Esophagus squamous epithelium (tissue), 5 donors: ENCODE measurements at places on chromosomes 1 and 21.

GRCh38 chr1:147741065-147741464 is 19.3 kb downstream of the GJA5 start:
- DNase-seq: no peak

- DNase-seq: no peak
Measured at GRCh38 chr1:218207194-218207593, 77.9 kb upstream of the RRP15 start.

DNA sequence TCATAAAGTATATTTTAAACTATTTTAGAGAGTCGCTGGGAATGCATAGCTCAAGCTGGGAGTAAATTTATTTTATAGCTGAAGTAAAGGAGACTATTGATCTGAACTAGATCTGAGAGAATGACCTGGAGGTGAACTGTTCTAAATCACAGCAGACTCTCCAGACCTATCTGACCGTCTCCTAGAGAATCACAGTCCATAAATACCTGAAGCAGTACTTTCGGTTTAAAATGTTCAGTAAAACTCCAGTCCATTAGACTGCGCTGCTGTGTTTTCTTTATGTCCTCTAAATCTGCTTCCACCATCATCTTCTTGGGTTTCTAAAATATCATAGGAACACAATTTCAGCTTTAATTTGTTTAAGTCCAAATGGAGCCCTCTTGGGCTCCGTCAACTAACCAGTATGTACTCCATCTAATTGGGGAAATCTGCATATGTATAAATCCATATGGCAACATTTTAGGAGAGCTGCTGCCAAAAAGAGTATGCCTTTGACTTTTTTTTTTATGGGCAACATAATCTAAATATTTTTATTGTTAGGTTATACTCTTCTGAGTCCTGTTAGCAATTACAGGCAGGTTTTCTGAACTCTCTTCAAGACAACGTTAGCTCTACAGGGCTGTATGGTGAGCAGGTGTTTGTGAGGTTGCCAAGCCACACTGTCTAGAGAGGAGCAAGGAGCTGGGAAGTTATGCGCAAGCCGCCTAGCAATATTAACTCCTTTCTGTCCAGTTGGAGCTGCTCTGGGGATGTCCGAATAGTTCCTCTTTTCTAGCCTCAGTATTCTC is 111.2 kb downstream of the SPAG17 start:
- DNase-seq: no peak

DNA sequence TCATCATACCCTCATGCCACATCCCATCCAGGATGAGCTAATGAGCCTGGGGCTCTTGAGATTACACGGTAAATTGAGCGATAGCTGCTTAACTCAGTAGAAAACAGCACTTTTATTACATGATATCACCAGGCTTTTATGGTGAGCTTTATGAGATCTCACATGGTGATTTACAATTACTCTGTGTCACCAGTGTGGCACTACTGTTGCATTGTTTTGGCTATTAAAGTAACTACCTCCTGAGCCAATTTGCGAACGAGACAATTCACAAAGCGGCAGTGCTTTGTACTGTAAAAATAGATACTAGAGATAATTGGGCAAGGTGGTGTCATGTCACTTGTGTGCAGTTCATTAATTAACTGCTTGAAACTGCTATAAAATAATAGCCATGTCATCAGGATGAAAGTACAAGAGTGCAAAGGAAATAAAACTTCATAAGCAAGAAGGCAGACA is 767.7 kb upstream of the ADGRL2 start:
- no peak for DNase-seq
